Nephron progenitor cell (in vitro differentiated cells): ENCODE measurements at places on chromosomes 2 and 18.

DNA sequence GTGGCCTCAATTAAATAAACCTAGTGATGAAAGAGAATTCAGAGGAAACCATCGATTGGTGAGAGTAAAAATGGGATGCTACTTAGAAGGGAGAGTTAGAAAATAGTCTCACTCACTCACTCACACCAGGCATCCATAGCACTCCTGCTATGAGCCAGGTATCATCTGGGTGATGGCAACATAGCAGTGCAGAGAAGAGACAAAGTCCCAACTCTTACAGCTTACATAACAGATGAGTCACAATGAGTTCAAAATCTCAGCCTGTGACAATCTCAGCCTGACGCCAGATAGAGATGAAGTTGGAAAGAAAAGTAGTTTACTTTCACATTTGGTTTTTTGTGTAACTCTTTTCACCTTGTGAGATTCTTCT lies 55.4 kb upstream of the THOC1 start:
- DNase-seq: no peak

GRCh38 chr2:22500555-22500935 lies 884.4 kb upstream of the KLHL29 start:
- DNase-seq: no peak

- DNase-seq: peak; percentile 50
Measured at GRCh38 chr18:79877163-79878091, 74.0 kb downstream of the SLC66A2 start.

GRCh38 chr2:64502860-64503259 lies 21.3 kb upstream of the AFTPH start:
- no peak for DNase-seq

DNA sequence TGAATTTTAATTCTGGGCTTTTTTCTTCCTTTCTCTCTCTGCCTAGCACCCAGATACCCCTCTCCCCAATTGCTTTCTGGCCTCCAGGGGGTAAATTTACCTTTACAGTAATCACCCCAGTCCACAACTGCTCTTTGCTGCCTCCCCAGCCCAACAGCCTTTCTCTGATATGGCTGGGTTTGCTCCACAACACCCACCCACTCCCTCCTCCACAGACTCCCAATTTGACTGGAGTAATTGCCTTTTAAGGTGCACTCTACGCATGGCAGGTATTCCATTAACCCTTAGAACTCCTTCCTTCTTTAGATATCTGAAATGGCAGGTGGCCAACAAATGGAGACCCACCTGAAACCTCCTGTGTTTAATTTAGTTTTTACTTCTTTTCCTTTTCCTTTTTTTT lies 3.6 kb downstream of the CELF4 start:
- no peak for DNase-seq

DNA sequence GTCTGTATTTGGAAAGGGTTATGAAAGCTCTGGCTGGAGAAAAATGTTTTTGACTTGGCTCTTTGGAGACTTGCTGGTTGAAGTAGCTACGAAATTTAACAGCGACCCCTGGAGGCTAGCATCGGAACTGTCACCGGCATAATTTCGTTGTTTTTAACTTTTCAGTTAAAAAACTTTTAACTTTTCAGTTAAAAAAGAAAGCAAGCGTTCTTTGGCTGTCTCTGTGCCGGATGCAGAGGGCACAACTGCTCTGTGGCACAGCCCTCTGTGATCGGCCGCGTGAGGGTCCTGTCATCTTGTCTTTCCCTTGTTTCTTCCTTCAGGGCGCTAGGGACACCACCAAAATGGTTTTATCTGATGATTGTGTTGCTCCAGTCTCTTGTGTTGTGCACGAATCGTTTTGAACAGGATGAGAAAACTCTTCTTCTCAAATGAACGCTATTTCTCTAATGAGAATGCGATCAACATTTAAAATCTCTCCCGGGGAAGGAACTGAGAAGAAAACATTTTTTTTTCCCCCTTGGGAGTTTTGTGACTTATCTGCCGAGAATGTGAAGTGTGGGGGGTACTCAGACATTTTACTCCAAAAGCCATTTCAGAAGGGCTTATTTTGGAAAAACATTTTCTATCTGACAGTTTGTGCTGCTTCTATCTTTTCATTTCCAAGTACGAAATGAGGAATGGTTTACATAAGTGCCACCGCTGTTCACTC lies 57.1 kb downstream of the ADCYAP1 start:
- DNase-seq: peak; percentile 64

DNA sequence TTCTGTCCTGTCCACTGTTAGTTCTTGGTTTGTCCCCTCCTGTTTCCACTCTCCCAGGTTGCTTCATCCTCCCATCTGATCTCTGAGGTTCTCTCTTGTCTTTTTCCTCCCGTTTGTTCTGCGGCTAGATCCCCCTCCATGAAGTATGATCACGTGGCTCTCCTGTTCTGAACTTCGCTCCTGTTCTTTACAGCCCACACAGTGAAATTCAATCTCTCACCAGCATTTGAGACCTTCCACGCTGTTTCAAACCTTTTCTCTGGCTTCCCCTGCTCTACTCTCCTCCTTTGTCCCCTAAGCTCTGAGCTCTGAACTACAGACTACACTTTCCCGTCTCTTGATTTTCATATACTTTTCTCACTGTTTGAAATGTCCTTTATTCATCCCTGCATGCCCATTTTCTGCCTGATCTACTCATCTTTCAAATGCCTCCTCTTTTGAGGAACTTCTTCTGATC lies 83.5 kb downstream of the OSBPL6 start:
- peak; percentile 27 for DNase-seq

DNA sequence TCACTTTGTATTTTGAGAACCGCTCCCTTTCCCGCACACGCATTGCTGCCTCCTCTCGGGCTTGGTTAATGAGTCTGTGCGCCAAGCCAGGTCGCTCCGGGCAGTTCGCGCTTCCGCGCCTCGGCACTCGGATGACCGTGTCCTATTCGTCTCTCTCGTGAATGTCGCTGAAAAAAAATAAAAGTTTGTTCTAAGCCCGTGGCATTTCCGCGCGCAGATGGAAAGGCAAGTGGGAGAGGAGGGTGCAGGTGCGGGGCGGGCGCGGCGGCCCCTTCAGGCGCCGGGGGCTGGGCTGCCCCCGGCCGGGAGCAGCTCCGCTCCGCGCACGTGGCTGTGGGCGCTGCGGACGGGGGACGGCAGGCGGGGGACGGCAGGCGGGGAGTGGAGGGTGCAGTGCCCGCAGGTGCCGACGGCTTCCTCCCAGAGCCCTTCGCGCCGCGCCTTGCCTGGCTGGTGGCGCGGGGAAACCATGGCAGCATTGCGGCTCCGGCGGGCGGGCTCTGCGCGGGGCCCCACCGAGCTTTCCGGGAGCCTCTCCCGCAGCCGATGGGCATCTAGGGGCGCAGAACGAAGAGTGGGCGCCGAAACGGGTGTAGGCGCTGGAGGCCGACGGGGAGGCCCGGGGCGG lies 159.6 kb upstream of the SIX2 start:
- DNase-seq: peak; percentile 51

DNA sequence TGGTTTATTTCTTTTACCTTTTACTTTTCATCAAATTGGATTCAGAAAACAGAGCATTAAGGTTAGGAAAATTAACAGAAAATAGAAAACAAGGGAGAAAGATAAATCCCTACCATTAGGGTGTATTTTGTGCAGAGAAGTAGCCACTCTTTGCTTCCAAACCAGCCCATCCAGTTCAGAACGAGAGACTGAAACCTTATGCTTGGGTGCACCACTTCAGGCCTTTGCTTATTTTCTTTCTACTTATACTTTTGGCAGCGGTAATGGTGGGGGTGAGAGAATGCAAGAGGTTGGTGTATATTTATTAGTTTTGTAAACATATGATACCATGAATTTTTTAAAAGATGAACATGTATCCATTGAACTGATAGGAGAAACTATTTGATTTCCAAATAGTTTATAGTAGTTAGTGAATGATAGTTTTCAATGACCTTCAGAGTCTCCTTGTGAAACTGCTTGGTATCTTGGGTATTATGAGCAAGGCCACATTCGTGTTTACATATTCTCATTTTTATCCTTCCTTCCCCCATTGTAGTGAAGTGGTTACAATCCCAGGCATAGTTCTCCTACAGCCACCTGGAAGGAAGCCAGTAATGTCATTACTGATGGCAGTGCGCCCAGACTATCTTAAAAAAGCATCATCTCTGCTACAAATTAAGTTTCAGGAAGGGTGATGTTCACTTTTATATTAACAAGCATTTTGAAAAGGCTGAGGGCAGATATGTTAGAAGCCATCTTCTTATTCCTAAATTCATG lies 60.8 kb downstream of the MFSD6 start:
- DNase-seq: no peak

GRCh38 chr18:40531051-40531450 lies 1424.0 kb upstream of the PIK3C3 start:
- DNase-seq: no peak

GRCh38 chr18:394262-394986 lies 106.1 kb downstream of the COLEC12 start:
- no peak for DNase-seq

- DNase-seq: no peak
Measured at GRCh38 chr2:190579915-190580846, 45.7 kb upstream of the NEMP2 start.

GRCh38 chr2:231321021-231321420 lies 74.5 kb upstream of the B3GNT7 start:
- no peak for DNase-seq

DNA sequence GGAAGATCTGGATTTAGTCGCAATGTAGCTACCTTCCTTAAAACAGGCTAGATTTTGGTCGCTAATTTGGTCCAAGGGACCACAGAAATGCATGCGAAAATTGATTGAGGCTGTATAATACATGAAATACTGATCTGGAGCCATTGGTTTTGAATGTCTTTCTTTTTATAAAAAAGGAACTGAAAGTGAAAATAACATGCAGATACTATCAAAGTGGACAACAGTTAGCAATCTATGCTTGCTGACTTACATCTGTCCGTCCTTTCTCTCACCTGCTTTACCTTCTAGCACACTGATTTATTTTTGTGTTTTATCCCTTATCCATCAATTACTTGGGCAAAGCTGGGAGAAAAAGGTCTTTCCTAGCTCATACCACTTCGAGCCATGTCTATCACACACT lies 1459.8 kb upstream of the ACVR2A start:
- no peak for DNase-seq

- no peak for DNase-seq
Measured at GRCh38 chr18:79955302-79956075, 4.0 kb upstream of the SLC66A2 start.

DNA sequence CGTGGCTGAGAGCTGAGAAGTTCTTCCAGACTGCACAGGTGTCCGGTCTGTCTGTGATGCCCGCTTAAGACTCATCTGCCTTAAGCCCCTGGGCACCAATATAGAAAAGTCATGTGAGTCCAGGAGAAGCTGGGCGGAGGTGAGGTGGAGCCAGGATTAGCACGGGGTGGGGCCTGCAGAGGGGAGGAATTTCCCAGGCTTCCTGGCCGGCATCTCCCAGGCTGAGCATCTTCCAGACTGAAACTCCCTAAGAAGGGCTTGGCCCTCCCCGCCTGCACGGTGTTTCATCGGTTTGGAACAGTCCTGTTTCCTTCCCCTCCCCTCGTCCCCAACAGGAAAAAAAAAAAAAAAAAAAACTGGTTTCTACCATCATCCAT lies 270.3 kb downstream of the ATAD2B start:
- DNase-seq: no peak

- no peak for DNase-seq
Measured at GRCh38 chr2:21772624-21773023, 648.9 kb downstream of the TDRD15 start.

DNA sequence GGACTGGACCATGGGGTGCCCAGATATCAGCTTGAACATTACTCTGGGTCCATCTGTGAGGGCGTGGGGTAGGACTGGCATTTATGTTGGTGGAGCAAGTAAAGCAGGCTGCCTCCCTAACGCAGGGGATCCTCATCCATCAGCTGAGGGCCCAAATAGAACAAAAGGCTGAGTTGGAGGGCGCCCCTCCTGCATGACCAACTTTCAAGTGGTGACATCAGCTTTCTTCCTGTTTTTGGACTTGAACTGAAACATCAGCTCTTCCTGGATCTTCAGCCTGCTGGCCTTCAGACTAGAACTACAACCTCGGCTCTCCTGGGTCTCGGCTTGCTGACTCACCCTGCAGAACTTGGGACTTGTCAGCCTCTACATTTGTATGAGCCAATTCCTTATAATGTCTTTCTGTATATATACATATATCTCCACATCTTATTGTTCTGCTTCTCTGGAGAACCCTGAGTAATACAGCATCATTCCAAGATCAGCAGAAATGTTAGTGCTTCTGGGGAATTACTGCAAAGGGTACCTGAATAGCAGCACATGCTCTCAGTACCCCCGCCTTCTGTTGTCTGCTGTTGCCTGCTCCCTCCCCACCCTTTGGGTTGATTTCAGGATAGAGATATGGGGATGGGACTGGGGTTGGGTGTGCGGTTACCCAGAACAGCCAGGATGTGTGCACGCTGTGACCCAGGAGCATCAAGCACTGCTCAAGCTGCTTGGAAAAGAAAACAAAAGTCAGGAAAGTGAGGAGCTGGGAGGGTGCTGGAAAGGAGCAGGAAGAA lies 20.0 kb downstream of the TMEM127 start:
- DNase-seq: no peak

DNA sequence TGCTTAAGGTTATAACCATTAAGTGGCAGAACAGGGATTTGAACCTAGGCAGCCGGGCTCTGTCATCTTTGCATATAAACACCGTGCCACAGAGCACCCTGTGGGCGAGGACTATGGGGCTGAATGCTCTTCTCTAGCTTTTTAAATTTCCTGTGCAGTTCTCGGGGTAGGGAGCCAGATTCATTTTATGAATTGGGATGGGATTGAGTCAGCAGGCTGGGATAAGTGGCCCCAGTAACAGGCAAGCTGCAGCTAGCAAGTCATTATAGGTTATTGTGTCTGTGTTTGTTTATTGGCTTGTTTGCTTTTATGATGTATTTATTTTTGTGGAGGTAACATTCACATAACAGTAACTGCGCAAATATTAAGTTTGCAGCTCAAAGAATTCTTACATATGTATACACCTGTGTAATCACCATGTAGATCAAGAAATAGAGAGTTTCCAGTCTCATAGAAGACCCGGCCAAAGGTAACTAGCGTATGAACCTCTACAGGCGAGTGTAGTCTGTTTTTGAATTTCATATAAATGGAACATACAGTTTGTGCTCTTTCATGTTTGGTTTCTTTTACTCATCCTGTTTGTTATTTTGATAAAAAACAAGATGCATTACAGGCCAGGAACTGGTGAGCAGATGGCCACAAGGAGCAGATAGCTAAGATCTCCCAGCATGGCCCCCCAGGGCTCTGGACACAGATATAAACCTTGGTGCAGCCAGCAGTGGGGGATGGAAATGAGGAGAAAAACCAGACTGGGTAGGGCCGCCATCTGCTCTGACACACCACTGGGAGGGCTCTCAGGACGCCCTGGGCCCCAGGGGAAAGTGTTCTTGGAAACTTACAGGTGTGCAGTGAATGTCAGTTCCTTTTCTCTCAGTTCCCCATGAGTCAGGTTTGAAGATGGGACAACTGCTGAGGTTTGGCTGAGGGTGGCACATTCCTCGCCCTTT lies 49.2 kb upstream of the GPR155 start:
- no peak for DNase-seq

DNA sequence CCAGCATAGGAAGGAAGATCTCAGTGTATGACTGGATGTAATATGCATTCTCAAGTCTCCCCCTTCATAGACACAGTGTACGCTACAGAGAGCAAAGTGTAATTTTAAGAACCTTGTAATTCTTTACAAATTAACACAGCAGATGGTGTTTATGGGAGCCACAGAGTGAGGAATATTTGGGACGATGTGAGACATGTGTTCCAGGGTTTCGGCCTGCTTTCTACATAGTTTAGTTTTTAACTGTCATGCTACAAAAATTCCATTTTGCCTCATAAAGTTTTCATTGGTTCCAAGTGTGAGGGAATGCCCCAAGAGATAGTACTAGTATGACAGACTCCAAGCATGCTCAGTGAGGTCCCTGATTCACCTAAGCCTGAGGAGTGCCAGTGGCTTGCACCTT lies 76.2 kb upstream of the LRRTM1 start:
- DNase-seq: no peak

GRCh38 chr2:102796337-102796736 lies 34.5 kb downstream of the TMEM182 start:
- DNase-seq: no peak
